ENCODE measurements at places on chromosomes 7 and 10.

- DNase-seq: no peak
Measured at GRCh38 chr7:133997463-133997862, 129.7 kb upstream of the LRGUK start.

DNA sequence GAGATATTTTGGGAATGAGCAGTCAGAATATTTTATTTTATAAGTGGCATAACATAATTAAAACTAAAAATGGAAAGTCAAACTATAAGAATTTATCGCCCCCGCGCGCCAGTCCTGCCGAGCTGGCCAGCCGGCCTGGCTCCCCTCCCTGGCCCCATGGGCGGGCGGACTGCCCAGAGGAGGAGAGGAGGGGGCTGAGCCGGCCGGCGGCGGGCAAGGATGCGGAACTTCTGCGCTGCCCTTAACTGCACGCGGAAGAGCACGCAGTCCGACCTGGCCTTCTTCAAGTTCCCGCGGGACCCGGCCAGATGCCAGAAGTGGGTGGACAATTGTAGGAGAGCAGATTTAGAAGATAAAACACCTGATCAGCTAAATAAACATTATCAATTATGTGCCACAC lies 96.8 kb downstream of the DKK1 start:
- DNase-seq: no peak

- DNase-seq: no peak
Measured at GRCh38 chr7:33495207-33495606, 365.8 kb downstream of the BBS9 start.

- peak; percentile 44 for DNase-seq
Measured at GRCh38 chr7:131606346-131607290, 50.2 kb upstream of the PODXL start.

GRCh38 chr7:69434398-69434815 lies 163.9 kb upstream of the AUTS2 start:
- DNase-seq: no peak

DNA sequence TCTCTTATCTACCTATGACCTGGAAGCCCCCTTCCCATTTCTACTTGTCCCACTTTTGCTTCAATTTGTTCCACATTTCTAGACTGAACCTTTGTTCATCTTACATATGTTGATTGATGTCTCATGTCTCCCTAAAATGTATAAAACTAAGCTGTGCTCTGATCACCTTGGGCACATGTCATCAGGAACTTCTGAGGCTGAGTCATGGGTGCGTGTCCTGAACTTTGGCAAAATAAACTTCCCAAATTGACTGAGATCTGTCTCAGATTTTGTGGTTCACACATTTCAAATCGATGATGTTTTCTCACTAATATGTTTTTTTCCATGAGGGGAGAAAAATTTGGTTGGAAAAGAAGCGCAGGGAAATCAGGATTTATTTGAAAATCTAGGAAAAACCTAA lies 406.2 kb upstream of the LRRTM3 start:
- DNase-seq: no peak

GRCh38 chr10:48801001-48801421 lies 116.3 kb downstream of the WDFY4 start:
- DNase-seq: no peak

- no peak for DNase-seq
Measured at GRCh38 chr7:149261316-149261828, 624 bp upstream of the ZNF783 start.

GRCh38 chr7:80057488-80057887 lies 77.1 kb upstream of the GNAI1 start:
- no peak for DNase-seq

DNA sequence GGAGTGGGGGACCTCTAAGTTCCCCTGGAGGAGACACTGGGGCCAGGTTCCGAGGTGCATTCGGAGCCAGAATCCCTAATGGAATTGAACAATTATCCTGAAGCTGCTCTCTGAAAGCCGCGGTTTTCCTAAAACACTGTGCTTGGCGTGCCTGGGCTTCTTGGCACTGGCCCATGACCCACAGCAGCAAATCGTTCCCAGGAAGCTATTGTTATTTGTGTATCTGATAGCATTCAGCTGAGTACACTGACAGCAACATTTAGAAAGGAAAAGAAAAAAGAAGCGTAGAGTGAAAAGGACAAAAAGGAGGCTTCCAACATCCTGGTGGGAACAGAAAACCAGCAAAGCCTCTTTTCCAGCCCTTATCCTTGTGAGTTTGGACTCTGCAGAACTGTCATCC lies 339.8 kb downstream of the FRMD4A start:
- peak; percentile 1 for DNase-seq

All from NCI-H2107 (cell line).